Activated T-helper 17 cell treated with anti-CD3 and anti-CD28 coated beads, Interleukin-2, amount 50 U/mL, for 72 hours (primary cell): ENCODE measurements at places on chromosomes 16 and 17.

GRCh38 chr16:88411951-88412576 lies 29.3 kb downstream of the ZNF469 start:
- ATAC-seq, result no peak

- ATAC-seq, result peak; percentile 47
Observed at GRCh38 chr17:82358465-82359350, at the start of gene TEX19. TEX19 (plus strand) TSS chr17:82359247; CDS start chr17:82362151, 2,904 bp downstream.

- ATAC-seq, result peak; percentile 32
Observed at GRCh38 chr17:48596000-48596734, 2.6 kb upstream of the HOXB5 start.

GRCh38 chr17:3974980-3975379 lies 10.7 kb upstream of the ATP2A3 start:
- no peak for ATAC-seq

- no peak for ATAC-seq
Observed at GRCh38 chr17:17366941-17367875, 64.0 kb downstream of the NT5M start.
